ENCODE measurements at places on chromosomes 7 and 10.
A peak's percentile ranks its signal among the peaks of the same experiment; 100 is the strongest.

- no peak for DNase-seq
Measured at GRCh38 chr7:68485253-68485917, 1112.9 kb upstream of the AUTS2 start.

DNA sequence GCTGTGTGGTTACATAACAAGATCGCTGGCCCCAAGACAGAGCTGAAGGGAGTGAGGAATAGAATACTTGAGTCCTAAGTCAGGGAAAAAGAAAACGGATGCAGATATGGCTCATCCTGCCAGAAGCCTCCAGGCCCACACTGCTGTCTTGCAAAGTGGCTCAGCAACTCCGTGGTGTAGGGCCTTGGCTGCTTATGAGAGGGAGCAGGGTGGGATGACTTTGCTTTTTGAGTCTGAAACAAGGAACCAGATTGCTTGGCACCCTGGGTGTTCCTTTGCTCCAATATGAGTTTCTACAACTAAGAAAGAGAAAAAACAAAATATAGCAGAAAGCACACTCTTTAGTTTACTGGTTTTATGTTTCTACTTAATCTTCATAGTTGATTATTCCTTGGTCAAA lies 193.8 kb upstream of the WDR11 start:
- no peak for DNase-seq

GRCh38 chr10:20986049-20986448 lies 88.9 kb upstream of the NEBL start:
- DNase-seq: no peak

GRCh38 chr10:130202984-130203621 lies 66.9 kb downstream of the GLRX3 start:
- DNase-seq: no peak

DNA sequence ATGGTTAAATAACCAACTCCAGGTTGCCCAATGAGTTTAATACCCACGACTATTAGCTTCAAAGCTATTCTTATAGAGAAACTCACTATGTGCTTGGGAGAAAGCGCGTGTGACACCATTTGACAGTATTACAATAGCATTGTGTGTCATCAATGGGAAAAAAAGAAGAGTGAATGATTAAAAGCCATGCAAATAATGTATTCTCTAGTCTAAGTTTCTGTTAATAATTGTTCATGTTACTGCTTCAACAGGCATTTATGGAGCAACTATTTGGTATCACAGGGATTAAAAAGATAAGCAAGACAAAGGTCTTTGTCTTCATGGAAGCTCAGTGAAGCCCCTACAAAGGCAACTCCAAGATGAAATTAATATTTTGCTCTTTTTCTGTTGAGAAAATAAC lies 47.2 kb downstream of the CAV1 start:
- no peak for DNase-seq

DNA sequence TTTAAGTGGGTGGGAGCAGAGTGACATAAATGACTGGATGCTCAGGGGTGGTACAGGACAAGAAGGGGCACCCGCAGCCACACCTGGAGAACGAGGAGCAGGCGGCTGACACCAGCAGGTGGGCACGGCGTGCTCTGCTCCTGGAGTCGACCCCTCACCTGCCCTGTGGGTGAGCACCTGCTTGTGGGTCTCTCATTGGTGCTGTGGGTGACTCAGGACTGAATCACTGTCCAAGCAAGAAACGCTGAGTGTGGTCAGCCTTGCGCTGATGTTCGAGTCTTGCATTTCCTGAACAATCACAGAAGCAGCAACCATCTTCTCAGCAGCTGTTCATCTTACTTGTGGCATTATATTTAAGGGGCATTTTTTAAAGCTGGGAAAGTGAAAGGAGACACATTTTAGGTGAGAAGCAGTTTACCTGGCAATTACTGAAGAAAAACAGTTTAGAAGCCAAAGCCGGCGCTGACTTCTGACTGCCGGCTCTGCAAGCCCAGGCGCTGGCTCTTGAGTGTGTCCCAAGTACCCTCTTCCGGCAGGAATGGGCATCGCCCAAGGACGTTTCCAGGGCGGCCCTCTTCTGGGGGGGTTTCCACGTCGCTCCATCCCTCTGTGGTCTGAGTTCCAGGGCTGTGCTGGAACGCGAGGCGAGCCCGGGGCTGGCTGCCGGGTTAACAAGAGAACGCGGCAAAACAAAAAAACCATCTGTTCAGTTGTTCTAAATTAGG lies 145.2 kb upstream of the PFKP start:
- DNase-seq: no peak

DNA sequence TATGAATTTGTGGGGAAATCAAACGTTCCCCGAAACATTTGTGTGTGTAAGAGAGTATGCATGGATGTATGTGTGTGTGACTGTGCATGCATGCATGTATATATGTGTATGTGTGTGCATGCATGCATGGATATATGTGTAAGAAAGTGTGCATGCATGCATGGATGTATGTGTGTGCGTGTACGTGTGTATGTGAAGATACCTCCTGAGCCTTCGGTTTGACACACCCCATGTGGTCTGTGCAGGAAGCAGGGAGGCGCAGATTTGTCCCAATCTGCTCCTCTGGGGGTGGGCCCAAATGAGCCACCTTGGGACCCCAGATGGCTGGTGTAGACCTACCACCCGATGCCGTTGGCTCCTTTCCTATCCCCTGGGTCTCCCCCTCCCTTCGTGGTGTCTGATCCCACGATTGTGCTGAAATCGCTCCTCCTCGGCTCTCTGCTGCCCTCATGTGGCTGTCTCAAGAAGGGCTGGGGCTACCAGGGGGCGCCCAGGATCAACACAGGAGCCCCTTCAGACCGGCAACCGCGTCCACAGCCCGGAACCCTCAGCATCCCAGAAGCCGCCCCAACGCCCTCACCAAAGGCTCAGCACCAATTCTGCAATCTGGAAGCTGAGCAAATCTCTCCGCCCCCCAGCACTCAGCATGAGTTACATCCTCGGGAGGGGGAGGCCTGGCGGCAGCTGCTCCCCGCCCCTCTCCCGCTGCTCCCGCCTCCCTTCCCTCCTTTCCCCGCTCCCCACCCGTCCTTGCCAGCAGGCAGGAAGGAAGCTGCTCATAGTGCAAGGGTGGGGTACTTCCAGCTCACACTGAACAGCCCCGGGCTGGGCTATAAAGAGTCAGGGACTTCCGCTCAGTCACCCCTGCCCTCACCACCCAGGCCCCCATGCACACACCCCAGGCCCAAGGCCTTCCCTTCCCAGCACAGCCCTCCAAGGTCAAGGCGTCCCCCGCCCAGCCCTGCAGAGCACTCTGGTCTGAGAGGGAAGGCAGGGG lies 2.3 kb upstream of the NOS3 start:
- peak; percentile 44 for DNase-seq

DNA sequence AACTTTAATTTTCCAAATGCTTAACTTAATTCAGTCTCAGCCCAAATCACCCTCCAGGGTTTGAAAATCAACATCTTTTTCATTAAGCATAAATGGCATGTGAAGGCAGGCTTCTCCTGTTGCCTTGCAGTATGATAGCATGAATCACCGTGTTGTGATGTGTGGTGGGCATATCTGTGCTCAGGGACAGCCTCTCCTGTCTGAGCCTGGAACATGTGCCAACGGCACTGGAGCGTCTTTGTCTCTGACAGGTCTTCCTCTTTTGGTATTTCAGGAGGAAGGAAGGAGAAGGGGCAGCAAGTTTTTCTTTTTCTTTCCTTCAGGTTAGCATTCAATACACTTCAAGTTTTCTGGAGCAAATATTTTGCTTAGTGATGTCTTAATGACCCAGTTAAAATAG lies 57.6 kb downstream of the LRGUK start:
- no peak for DNase-seq

- DNase-seq: no peak
Measured at GRCh38 chr10:37727491-37728352, 129.7 kb downstream of the ZNF248 start.
